ENCODE measurements at places on chromosomes 7 and 10.

DNA sequence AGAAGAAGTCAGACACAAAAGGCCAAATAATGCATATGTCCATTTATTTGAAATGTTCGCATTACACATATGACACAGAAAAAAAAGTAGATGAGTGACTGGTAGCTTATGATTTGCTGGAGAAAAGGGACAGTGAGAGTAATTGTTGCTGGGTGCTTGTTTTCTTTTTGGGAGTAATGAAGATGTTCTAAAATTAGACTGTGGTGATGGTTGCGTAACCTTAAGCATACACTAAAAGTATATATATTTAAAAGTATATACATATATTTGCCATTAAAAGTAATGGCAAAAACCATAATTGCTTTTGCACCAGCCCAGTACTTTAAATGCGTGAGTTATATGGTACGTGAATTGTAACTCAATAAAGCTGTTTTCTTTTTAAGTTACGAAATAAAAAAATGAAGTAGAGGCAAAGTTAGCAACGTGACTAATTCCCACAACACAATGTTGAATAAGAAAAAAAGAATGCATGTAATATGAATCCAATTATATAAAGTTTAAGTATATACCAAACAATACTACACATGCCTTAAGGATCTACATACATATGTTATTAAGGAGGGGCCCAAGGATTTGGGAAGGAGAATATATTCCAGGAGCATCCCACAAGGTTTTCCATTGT, 360.4 kb upstream of the CELF2 start:
- no peaks in the 10 kb centered on the region for H3K27me3 ChIP-seq
- no peaks in the 10 kb centered on the region for H3K4me1 ChIP-seq
- DNase-seq, result no peak
- H3K27ac ChIP-seq, result no peak overlapping the region

DNA sequence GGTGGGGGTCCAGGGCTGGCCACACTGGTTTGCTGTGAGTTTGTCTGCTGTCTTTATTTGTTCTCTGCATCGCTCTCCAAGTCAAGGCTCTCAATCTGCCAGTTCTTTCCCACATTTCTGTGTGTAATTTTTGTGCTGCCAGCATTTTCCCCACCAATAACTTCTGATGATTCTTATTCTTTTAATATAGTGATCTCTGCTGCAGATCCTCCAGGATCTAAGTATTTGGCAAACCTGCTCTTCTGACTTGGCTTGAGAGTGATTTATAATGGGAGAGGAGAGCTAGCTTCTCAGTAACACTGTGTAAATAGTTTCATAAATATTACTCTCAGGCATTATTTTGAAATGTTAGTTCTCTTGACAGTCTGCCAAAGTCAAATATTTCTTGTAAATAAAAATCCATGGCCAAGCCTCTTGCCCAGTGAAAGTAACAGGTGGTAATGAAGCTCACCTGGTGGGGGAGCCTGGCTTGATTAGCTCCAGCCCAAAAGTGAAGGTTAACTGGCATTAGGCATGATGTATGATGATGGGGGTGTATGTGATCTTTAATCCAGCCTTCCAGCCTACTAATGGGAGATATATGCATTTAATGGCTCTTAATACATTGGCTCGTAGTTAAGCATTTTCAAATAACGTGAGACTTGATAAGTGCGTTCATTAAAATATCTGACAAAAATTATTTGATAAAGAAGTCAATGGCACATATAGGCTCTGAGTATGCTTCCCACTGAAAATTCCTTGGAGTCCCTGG, 1055.9 kb downstream of the KCNMA1 start:
- no peaks in the 10 kb centered on the region for H3K27me3 ChIP-seq
- no peaks in the 10 kb centered on the region for H3K36me3 ChIP-seq
- H3K4me3 ChIP-seq, result no peak overlapping the region
- DNase-seq, result no peak
- H3K4me1 ChIP-seq, result no peaks in the 10 kb centered on the region

DNA sequence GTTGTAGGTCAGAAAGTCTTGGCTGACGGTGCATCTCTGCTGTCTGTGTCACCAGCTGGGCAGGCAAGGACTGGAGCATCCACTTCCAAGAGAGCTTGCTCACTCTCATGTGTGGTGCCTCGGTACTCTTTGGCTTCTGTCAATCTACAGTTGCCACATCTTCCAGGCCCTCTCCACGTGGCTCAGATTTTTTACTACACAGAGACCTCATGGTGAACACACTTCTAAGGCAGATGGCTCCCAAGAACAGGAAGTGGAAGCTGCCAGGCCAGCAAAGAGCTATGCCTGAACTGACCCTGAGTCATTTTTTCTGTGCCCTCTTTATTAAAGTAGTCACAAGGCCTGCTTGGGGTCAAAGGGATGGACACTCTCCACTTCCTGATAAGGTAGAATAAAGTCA, 351.5 kb upstream of the AUTS2 start:
- no peak overlapping the region for H3K4me3 ChIP-seq
- H3K36me3 ChIP-seq, result no peaks in the 10 kb centered on the region
- no peaks in the 10 kb centered on the region for H3K4me1 ChIP-seq
- no peaks in the 10 kb centered on the region for H3K27me3 ChIP-seq

DNA sequence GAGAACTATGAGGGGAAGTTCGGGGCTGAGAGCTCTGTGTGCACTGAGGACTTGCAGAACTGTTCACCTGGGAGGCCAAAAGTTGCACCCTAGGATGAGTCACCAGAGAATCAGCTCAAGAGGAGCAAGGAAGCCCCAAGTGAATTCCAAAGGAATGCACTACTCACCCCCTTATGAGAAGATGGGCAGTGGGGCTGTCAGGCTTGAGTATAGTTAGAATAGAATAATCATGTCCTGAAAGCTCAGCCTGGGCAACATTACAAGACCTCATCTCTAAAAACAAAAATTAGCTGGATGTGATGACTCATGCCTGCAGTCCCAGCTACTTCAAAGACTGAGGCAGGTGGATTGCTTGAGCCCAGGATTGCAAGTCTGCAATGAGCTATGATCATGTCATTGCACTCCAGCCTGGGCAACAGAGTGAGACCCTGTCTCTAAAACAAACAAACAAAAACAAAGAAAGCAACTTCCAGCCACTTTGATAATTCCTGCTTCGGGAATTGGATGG, 30.0 kb downstream of the MAP3K8 start:
- peaks cover 32% of the 10 kb centered on the region for H3K36me3 ChIP-seq
- no peaks in the 10 kb centered on the region for H3K4me1 ChIP-seq
- H3K27ac ChIP-seq, result no peak overlapping the region
- no peaks in the 10 kb centered on the region for H3K27me3 ChIP-seq
- no peak overlapping the region for H3K4me3 ChIP-seq
- DNase-seq, result no peak
